ENCODE measurements at places on chromosomes 12 and 14. TPM values are rescaled to one million over a fixed set of nuclear protein-coding genes. Genes with fewer than 3 reads are reported as not detected.

The RBP5 gene
- total RNA-seq: not detected

The GPR135 gene
- total RNA-seq: 3.1 TPM

The ZNF891 gene
- total RNA-seq: 5.0 TPM

The PLEKHG7 gene
- total RNA-seq: not detected

The GZMB gene
- total RNA-seq: 122 TPM

The NGB gene
- total RNA-seq: not detected

- no peaks in the 10 kb centered on the region for H3K4me1 ChIP-seq
- no peak overlapping the region for H3K27ac ChIP-seq
- no peak overlapping the region for H3K4me3 ChIP-seq
- no peak for DNase-seq
- H3K36me3 ChIP-seq: no peaks in the 10 kb centered on the region
Observed at GRCh38 chr12:87427770-87428169, 601.4 kb downstream of the C12orf50 start.

DNA sequence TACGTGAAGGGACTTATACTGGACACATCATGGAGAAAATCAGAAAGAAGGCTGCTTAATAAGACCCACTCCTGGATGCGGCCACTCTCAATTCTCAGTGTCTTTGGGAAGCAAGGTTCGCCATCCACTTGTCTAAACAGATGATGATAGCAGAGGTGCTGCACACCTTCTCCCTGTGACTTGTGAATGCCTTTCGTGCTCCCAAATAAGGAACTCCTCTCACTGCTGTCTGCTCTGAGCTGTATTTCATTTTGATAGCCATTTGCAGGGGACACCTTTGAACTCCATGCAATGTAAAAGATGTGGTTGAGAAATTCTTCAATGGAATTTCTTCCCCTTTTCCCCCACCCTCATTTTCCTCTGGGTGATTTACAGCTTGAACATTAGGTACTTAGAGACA lies 11.6 kb downstream of the RMST start:
- no peaks in the 10 kb centered on the region for H3K4me1 ChIP-seq
- no peak for DNase-seq
- no peak overlapping the region for H3K27ac ChIP-seq
- no peaks in the 10 kb centered on the region for H3K27me3 ChIP-seq
- H3K4me3 ChIP-seq: no peak overlapping the region

- H3K4me1 ChIP-seq: no peaks in the 10 kb centered on the region
- DNase-seq: no peak
- H3K36me3 ChIP-seq: no peaks in the 10 kb centered on the region
- no peaks in the 10 kb centered on the region for H3K27me3 ChIP-seq
- no peak overlapping the region for H3K27ac ChIP-seq
- H3K4me3 ChIP-seq: no peak overlapping the region
Observed at GRCh38 chr12:10082117-10082874, 16.5 kb downstream of the CLEC1A start.

DNA sequence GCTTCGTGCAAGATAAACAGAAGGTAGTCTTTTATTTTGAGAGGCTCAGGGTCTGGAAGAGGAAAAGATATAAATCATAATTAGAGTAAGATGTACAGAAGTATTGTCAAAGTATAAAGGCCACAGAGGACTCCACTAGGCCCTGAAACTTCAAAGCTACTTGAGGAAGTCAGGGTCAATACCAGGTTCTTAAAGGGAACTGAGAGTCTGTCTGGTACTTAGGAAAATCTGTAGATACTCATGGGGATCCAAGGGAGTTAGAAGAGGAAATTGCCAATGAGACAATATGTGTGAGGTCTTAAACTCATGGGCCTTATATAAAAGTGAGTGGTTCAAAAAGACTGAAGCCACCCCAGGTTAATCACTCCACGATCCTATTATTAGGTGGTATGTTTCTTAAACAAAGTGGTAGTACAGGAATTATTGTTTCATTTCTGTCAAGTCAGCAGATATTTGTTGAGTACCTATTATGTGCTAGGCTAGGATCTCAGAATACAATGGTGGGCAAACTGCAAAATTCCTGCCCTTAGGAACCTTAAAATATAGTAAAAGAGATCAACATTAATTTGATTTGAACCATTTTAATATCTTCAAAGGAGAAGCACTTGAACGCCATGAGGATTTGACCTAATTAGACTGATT lies 314.6 kb downstream of the ADAMTS20 start:
- no peak overlapping the region for H3K4me3 ChIP-seq
- H3K36me3 ChIP-seq: no peaks in the 10 kb centered on the region
- H3K27me3 ChIP-seq: no peaks in the 10 kb centered on the region
- no peaks in the 10 kb centered on the region for H3K4me1 ChIP-seq
- no peak overlapping the region for H3K27ac ChIP-seq

DNA sequence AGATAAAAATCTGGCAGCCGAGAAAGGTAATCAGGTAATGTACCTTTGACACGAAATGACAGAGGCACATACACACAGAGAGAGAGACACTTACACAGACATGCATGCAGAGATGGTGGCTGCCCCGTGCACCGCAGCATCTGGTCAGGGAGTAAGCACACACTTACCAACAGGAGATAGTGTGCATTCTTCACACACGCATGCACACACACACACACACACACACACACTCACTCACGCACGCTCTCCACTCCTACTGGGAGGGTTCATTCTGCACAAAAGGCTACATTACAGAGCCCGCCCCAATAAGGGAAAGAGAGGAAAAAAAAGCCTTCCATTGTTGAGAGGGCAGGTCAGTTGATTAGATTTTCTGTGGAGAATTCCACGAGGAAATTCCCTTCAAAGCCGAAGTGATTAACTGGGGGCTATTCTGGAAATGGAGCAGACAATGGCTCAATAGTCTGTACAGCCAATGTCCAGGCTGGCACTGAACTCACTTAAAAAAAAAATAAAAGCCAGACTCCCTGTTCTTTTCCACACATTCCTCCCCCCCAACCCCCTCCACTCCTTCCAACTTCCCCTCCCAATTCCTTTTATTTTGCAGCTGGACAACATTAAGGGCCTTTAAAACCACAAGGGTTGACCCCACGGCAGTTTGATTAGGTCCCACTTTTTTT lies 1.4 kb upstream of the SOX5 start:
- H3K4me3 ChIP-seq: peak overlapping the region; percentile 32
- H3K27ac ChIP-seq: peak overlapping the region; percentile 2
- no peaks in the 10 kb centered on the region for H3K4me1 ChIP-seq

DNA sequence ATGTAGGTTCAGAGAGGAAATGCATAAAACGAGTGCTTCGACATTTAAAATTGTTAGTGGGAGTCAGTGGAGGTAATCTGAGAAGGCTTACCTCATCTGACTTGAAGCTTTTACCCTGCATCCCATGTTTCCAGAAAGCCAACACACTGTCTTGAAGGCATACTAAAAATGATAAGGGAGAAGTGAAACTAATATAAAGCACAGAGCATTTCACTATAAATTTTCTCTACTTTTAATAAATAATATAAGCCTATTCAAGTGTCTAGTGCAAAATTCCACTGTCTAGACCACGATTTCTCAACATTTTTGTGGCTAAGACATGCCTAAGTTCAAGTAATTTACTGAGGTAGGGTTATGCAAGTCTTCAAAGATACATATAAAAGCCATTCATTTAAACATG lies 29.1 kb upstream of the CDKL1 start:
- H3K36me3 ChIP-seq: no peaks in the 10 kb centered on the region
- H3K4me1 ChIP-seq: no peaks in the 10 kb centered on the region
- no peak overlapping the region for H3K4me3 ChIP-seq
- H3K27me3 ChIP-seq: no peaks in the 10 kb centered on the region
- DNase-seq: no peak

DNA sequence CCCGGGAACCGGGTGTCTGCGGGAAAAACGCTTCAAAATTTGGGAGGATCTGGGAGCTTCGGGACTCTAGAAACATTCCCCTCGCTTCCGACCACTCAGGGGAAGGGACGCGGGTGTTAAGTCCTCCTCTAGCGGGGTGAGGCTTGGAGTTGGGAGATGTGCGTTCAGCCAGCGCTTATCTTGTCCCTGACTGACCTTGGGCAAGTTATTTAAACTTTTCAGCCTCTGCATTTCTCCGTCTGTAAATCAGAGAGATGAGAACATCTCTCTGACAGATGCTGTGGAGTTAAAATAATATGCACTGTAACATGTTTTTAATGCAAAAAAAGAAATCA lies 76.9 kb upstream of the ANO4 start:
- H3K4me3 ChIP-seq: no peak overlapping the region
- no peaks in the 10 kb centered on the region for H3K27me3 ChIP-seq
- no peaks in the 10 kb centered on the region for H3K36me3 ChIP-seq
- no peaks in the 10 kb centered on the region for H3K4me1 ChIP-seq

DNA sequence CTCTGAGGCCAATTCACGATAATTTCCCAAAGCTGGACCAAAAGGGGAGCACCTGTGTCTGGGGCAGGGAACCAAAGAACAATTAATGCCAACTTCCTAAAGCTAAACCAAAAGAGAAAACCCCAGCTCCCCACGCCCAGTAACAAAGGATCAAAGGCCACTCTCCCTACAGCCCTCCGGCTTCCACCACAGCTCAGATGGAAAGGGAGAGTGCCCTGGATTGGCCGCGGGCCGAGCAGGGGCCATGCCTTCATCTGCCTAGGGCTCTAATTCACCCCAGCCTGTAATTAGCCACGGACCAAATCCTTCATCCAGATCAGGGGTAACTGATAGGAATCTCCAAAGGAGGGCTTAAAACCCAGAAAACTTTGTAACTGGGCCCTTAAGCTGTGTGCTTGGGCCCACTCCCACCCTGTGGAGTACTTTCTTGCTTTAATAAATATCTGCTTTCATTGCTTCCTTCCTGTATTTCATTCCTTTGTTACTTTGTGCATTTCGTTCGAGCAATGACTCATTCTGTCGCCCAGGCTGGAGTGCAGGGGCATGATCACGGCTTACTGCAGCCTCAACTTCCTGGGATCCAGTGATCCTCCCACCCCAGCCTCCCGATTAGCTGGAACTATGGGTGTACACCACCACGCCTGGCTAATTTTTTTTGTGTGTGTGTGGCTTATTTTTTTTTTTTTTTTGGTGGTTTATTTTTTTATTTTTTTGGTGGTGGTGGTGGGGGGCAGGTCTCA lies 65.5 kb upstream of the PPP4R3A start:
- H3K4me1 ChIP-seq: no peaks in the 10 kb centered on the region
- H3K4me3 ChIP-seq: no peak overlapping the region
- DNase-seq: no peak
- H3K36me3 ChIP-seq: no peaks in the 10 kb centered on the region
- no peak overlapping the region for H3K27ac ChIP-seq

DNA sequence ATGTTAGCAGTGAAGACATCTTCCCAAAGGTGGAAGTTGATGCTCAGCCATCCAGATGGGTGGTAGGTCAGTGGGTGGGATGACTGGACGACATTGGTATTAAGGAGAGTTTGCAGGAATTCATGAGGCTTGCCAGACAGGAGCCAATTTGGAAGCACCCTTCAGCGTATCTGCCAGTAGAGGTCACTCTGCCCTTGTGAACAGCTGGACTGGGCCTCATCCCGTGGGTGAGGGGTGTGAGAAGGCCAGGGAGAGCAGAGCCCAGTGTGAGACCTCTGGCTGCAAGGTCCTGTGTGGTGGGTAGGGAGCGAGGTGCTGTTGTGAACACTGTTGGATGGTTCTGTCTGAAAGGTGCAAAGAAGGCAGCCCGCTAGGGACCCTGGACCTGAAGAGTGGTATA lies 37.7 kb downstream of the SLC5A8 start:
- H3K4me3 ChIP-seq: no peak overlapping the region
- H3K4me1 ChIP-seq: no peaks in the 10 kb centered on the region
- DNase-seq: no peak
- H3K27ac ChIP-seq: no peak overlapping the region
- H3K36me3 ChIP-seq: no peaks in the 10 kb centered on the region

GRCh38 chr12:26338586-26339572 lies 143.5 kb downstream of the SSPN start:
- no peak overlapping the region for H3K27ac ChIP-seq
- DNase-seq: no peak
- H3K4me1 ChIP-seq: no peaks in the 10 kb centered on the region

GRCh38 chr14:105205673-105206208 lies 24.6 kb upstream of the NUDT14 start:
- no peak overlapping the region for H3K27ac ChIP-seq
- DNase-seq: no peak
- H3K36me3 ChIP-seq: no peaks in the 10 kb centered on the region
- no peaks in the 10 kb centered on the region for H3K4me1 ChIP-seq

DNA sequence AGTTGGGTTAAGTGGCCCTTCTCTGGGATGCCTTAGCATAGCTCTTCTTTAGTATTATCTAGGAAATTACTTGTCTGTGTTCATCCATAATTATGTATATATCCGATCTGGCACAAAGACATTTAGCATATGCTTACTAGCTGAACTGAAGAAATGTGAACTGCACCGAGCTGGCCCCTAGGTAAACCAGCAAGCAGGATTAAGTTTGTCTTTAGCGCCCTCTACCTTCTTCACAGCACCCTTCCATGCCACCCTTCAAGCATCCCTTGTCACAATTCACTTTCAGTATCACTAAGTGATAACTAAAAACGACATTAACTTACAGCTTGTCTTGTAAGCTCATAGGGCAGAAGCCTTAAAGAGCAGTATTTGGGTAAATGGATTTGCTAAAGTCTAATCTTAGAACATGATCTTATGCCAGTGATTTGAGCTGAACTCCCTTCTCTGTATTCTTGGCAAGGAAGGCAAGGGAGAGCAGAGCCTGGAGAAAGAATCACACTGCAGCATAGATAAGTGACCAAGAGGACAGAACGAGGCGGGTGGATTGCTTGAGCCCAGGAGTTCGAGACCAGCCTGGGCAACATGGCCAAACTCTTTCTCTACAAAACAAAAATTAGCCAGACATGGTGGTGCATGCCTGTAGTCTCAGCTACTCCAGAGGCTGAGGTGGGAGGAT lies 2.6 kb upstream of the HAL start:
- H3K27ac ChIP-seq: no peak overlapping the region
- no peaks in the 10 kb centered on the region for H3K27me3 ChIP-seq
- no peaks in the 10 kb centered on the region for H3K4me1 ChIP-seq
- no peak for DNase-seq
- H3K36me3 ChIP-seq: no peaks in the 10 kb centered on the region

- H3K27me3 ChIP-seq: no peaks in the 10 kb centered on the region
- H3K27ac ChIP-seq: no peak overlapping the region
- H3K4me3 ChIP-seq: no peak overlapping the region
- DNase-seq: no peak
Observed at GRCh38 chr14:86625637-86626036, 1095.7 kb downstream of the FLRT2 start.

GRCh38 chr14:101875727-101876554 lies 88.4 kb upstream of the DYNC1H1 start:
- no peaks in the 10 kb centered on the region for H3K27me3 ChIP-seq
- no peaks in the 10 kb centered on the region for H3K4me1 ChIP-seq
- H3K36me3 ChIP-seq: no peaks in the 10 kb centered on the region
- peak overlapping the region; percentile 83 for H3K27ac ChIP-seq
- H3K4me3 ChIP-seq: no peak overlapping the region

GRCh38 chr12:17357396-17357795 lies 732.6 kb downstream of the RERGL start:
- H3K36me3 ChIP-seq: no peaks in the 10 kb centered on the region
- no peaks in the 10 kb centered on the region for H3K27me3 ChIP-seq
- H3K4me1 ChIP-seq: no peaks in the 10 kb centered on the region
- DNase-seq: no peak

DNA sequence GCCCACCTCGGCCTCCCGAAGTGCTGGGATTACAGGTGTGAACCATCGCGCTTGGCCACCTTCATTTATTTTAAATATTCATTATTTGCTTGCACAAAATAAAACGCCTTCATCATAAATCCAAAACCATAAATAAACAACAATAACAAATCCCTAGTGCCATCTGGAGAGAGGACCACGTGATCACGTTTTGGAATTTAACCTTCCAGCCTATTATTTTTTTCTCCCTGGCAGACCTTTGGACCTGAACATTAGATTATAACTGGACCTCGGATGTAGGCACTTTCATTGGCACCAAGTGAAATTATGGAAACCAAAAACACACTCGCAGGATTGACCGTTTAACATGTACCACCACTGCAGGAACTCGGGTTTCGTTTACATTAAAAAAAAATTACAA lies 2.0 kb downstream of the DNAH10 start:
- H3K27me3 ChIP-seq: no peaks in the 10 kb centered on the region
- H3K36me3 ChIP-seq: no peaks in the 10 kb centered on the region
- DNase-seq: no peak
- no peak overlapping the region for H3K4me3 ChIP-seq
- no peak overlapping the region for H3K27ac ChIP-seq
